ENCODE measurements at places on chromosomes 1 and 21. TPM values are rescaled to one million over a fixed set of nuclear protein-coding genes. Genes with fewer than 3 reads are reported as not detected.

The CA6 gene
- polyA plus RNA-seq, result 0.15 TPM

The G0S2 gene
- polyA plus RNA-seq, result 25.3 TPM

The SPATA46 gene
- polyA plus RNA-seq, result 0.36 TPM

The EDN2 gene
- 0.50 TPM for polyA plus RNA-seq

The PHF13 gene
- 21.2 TPM for polyA plus RNA-seq

The MYBPH gene
- polyA plus RNA-seq, result 0.09 TPM

The WDR3 gene
- 29.4 TPM for polyA plus RNA-seq

The YOD1 gene
- 9.6 TPM for polyA plus RNA-seq

- DNase-seq, result no peak
These were observed 2.8 kb downstream of the EFNA1 start for GRCh38 chr1:155130272-155131006.

DNA sequence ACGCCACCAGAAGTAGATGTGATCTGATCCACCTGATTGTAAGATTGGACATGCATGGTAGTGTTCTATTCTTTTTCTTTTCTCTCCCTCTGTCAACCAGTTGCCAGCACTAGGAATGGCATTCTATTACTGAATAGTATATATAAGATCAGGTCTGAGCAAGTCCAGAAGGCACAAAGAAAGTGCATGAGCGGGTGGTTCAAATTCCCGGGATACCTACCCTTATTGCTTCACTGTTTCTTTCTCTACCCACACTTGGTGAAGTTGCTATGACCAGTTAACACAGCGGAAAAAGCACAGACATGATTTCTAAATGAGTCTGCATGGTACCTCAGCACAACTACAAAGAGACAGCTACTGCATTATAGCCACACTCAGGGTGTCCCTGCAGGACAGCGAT is 64.0 kb downstream of the SLC9A1 start:
- DNase-seq, result no peak

DNA sequence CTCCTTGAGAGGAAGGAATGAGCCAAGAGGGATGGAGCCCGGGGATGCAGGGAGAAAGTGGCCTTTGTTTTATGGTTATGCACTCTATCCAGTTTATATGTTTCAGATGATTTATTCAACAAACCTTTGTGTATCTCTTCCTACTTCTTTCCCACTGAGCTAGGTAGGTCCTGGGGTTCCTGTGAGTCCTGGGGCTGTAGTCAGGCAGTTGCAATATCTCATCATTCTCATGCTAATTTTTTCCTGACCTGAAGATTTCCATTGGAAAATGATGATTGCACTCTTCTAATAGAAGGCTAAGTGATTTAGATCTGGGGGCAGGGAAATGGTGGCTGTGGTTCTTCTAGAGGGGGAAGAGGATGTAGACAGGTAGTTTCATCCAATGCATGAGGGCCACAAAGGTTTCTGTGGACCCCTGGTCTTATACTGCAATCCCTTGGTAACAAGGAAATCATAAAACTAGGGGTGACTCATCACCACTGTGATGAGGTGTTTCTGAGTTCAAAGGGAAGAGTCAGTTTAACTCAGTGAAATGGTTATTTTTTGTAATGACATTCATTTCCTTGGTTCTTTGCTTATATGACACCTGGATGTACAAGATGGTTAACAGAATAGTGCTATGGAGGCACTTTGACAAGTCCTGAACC is 20.2 kb downstream of the B3GALT5 start:
- DNase-seq, result no peak

DNA sequence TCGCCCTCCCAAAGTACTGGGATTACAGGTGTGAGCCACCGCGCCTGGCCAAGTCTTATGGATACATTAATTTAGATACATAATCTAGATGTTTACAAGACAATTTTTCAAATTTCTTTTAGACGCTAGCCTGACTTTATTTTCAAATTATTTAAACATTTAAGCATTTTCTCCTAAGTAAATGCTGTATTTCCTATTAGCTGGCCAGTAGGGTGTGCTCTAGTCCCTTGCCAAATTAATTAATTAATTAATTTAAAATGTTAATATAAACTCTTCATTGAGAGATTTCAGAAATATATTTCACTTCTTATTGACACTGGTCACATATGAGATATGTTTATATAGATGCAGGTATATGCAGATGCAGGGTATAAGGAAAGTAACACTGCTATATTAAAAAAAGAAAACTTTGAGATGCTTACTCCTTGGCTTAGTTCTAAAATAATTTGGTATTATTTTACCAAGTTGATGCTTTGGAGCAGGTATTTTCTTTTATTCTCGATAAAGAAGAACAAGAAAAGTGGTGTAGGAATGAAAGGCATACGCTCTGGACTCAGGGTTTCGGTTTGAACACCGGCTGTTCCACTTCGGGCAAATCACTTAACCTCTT is 5.2 kb upstream of the ERRFI1 start:
- DNase-seq, result no peak

DNA sequence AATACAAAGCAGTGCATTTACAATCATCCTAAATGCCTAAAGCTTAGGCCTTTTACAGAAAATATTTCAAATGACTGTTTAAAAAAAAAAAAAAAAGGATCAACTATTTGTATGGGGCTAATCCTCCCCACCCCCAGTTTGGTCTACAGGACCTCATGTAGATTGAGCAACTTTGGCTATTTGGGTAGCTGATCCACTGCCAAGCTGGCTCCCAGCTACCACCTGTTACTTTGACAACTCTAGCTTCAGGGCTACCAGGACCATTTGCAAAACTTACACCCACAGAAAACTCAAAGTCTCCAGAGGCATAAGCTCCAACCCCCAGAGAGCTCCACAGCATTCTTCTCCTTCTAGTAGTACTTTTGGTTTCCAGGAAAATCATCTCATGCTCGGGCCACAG is 29.4 kb downstream of the JAK1 start:
- DNase-seq, result no peak

DNA sequence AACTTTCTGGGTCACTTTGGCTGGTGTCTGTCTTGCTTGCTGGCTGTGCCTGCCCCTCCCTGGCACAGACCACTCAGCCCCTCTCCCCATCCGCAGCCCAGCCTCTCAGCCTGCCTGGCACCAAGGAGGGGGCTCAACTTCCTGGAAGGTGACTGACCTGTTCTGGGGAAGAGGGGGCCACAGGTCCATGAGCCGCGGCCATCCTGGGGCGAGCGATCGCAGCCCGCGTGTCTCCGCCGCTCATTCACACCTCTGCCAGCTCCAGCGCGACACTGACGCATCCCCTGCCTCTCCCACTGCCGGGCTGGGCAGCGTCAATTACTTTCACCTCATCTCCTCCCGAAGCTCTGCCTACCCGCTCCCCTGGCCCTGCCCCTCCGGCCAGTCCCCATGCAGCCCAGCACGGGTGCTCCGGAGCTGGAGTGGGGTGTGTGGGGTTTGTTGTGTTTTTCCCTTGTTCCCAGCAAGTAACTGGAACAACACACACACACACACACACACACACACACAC is 14.3 kb downstream of the SLC6A9 start:
- DNase-seq, result no peak

- DNase-seq, result no peak
These were observed 279.6 kb downstream of the NFIA start for GRCh38 chr1:61361931-61362330.

GRCh38 chr1:115545096-115545720 is 96.6 kb upstream of the VANGL1 start:
- DNase-seq, result no peak

- peak; percentile 56 for DNase-seq
These were observed 43.7 kb upstream of the RNF11 start for GRCh38 chr1:51192213-51192843.

- no peak for DNase-seq
These were observed 15.5 kb downstream of the DEGS1 start for GRCh38 chr1:224198572-224198971.

DNA sequence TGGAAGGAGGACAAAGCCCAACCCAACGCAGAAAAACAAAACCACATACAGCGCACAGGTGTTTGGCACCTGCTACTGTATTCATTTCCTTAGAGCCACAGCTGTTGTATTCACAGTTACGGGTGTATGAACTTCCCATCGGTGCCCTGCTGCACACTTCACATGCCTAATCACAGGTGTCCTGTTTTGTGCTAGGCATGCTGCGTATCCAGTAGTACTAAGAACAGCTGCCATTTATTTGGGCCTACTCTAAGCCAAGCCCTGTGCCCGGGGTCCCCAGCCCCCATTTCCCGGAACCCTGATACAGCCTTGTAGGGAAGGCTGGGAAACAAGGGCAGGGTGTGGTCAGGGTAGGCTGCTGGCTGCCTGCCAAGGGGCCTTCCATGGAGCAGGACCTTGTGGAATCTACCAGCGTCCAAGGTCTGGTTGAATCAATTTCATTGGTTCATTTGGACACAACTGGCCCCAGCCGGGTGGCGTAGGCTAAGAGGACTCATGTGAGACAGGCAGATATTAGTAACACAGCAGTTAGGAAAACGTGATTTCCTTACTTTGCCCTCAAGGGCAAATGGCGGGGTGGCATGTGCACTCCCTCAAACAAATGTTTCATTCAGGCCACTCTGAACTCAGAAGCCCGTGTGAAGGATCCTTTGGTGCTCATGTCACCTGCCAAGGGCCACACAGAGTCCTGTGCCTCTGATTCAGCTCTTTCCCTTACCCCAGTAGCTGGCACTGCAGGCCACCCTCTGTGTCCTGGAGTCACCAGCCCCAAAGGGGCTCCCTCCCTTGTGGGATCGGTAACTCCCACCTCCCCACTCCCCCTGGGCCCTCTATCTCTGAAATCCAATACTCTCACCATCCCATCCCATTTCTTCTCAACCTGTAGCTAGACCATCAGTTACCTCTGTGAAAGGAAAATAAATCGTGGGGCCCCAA is 986 bp upstream of the RNF186 start:
- no peak for DNase-seq

GRCh38 chr21:28790335-28790734 is 202.3 kb downstream of the LTN1 start:
- no peak for DNase-seq

DNA sequence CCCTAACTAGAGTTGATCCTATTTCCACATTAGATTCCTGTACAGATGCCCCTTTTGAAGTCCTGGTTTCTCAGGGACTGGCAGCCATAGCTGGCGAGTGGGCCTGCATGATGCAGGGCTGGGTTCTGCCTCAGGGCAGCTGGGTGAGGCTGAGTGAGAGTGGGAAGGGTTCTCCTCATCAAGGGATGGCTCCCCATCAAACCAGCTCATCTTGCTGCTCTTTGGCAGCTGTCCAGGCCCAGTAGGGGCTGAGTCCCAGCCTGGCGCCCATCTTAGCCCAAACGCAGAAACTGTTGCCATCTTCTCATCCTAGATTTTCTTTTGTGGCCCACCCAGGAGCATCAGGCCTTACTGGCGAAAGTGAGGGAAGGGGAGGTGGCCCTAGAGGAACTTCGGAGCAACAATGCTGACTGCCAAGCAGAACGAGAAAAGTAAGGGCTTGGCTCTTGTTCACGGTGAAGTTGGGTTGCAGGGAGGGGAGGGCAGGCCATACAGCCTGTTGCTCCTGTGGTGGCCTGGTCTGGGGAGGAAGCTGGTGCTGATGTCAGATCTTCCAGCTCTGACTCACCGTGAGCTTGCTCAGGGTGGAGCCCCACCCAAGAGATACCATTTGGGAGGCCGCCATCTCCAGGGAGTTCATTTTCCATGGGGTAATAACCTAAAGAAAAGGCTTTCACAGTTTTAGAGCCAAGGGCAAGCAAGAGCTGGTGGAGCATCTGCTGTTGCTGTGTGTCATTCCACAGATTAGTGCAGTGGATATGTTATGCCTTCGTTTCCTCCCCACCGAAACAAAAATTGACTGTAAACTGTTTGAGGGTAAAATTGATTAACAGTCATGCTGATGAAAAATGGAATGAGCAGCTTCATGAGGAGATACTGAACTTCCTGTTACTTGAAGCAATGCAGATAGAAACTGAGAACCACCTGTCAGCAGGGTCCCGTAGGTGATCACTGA is 34.7 kb downstream of the TUFT1 start:
- DNase-seq, result no peak

- no peak for DNase-seq
These were observed 25.7 kb upstream of the VPS13D start for GRCh38 chr1:12204140-12204539.

GRCh38 chr1:29519108-29519787 is 282.9 kb downstream of the PTPRU start:
- DNase-seq, result no peak

- DNase-seq, result no peak
These were observed 99.4 kb upstream of the JUN start for GRCh38 chr1:58883037-58883887.

DNA sequence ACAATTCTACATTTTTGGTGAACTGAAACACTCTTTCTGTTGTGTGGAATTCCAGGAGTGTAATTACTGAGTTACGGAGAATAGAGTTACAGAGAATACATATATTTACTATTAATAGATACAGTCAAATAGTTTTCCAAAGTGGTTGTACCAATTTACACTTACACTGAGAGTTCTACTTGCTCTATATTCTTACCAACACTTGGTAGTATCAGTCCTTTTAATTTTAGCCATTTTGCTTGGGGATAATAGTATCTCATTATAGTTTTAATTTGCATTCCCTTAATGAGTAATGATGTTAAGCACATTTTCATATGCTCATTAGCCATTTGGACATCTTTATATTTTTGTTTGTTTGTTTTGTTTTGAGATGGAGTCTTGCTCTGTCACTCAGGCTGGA is 28.9 kb downstream of the AGO4 start:
- DNase-seq, result no peak

DNA sequence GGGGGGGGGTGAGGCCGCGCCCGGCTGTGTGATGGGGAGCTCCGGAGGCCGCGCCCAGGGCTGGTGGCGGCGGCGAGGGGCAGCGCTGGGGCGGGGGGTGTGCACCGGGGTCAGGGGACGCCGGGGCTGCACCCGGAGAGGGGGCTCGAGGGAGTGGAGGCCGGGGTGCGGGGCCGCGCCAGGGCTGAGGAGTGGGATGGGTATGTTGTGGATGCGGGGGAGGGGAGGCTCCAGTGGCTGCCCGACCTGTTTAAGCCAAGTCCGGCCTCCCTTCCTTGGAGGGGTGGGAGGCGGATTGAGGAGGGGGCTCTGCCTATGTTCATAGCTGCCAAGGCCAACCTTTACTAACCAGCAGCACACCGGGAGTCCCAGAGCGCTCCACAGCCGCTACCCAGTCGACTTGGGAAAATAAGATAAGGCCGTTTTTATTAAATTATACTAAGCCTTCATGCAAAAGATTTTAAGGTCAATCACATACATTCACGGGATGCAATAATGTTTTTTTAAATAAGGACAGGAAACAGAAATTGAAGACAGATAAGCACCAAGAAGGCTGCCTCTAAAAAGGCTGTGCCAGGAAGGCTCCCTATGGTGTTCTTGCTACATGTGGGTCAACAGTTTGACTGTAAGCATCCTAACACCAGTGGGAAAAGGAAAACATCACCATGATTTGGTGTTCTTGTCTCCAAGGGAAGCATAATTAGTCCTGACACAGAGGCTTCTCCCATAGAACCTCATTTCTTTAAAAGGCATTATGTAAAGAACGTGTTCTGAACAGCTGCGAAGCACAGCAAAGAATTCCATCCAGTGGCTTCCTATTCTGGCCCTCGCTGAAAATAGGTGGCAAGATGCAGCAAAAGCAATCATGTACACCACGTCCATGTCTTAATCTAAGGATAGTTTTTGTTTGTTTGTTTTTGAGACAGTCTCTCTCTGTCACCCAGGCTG is 626 bp upstream of the HLCS start:
- no peak for DNase-seq

Data from right lung (tissue), 10 donors.